Amniotic stem cell (primary cell): ENCODE measurements at places on chromosomes 7 and 10.

GRCh38 chr10:102596506-102596971 lies 47.7 kb upstream of the TRIM8 start:
- no peak for DNase-seq

- DNase-seq = no peak
Measured at GRCh38 chr7:93938293-93938692, 16.8 kb downstream of the GNG11 start.

- no peak for DNase-seq
Measured at GRCh38 chr10:70682920-70683600, 10.8 kb downstream of the ADAMTS14 start.

DNA sequence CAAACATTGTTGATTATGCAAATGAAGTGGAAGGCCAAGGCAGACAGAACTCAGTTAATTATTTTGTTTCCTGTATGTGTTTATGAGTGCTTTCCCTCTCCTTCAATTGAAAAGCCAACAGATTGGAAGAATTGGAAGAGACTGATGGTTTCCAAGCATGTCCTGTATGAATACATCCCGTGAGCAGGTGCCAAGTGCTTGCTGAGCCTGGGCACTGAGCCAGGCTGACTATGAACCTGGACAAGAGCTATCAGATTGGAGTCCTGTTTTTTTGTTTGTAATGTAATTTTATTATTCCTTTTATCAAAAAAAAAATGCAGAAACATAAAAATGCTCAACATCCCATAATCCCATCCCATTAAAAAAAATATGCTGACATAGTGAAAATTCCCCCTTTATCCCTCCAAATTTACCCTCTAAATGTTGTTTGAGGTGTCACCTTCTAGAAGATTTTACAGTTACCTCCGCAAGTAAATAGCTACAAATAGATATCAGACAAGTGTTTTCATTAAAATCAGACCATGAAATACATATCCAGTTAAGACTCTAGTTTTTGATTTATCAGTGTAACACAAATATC lies 449.5 kb downstream of the GRID1 start:
- DNase-seq = no peak

DNA sequence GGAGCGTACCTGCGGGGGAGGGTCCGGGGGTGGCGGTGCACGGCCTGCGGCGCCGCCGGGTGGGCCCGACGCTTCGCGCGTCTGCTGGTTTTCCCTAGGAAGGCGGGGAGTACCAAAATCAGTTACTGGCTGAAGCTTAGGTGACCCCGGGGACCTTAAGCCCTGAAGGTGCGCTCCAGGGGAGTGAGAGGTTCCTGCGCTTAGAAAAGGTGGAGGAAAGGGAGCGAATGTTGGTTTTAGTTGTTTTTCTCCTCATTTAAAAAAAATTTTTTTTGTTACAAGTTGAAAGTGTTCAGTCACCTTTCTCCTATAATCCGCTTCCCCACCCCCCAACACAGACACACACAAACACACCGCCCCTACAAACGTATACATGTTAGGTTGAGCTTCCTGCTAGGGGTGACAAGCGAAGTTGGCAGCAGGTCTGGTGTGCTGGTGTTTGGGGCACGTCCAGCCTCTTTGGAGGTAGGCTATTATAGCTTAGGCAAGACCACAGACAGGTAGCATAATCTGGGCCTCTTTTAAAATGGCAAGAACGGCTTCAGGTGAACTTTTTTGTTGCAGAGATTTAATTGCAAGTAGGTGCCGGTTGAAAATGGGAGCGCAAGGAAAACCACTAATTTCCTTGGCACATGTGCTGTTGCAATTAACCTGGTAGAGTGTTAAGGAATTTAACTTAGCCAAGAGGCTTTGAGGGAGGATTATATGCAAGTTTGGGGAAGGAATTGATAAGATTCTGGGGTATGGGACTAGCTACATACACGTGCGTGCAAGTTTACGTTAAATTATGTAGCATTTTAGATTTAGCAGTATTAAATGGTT lies 945 bp downstream of the ADD3 start:
- DNase-seq = no peak

- no peak for DNase-seq
Measured at GRCh38 chr10:131579251-131580071, 267.9 kb upstream of the TCERG1L start.

- DNase-seq = no peak
Measured at GRCh38 chr10:120827251-120827875, 23.8 kb upstream of the WDR11 start.

DNA sequence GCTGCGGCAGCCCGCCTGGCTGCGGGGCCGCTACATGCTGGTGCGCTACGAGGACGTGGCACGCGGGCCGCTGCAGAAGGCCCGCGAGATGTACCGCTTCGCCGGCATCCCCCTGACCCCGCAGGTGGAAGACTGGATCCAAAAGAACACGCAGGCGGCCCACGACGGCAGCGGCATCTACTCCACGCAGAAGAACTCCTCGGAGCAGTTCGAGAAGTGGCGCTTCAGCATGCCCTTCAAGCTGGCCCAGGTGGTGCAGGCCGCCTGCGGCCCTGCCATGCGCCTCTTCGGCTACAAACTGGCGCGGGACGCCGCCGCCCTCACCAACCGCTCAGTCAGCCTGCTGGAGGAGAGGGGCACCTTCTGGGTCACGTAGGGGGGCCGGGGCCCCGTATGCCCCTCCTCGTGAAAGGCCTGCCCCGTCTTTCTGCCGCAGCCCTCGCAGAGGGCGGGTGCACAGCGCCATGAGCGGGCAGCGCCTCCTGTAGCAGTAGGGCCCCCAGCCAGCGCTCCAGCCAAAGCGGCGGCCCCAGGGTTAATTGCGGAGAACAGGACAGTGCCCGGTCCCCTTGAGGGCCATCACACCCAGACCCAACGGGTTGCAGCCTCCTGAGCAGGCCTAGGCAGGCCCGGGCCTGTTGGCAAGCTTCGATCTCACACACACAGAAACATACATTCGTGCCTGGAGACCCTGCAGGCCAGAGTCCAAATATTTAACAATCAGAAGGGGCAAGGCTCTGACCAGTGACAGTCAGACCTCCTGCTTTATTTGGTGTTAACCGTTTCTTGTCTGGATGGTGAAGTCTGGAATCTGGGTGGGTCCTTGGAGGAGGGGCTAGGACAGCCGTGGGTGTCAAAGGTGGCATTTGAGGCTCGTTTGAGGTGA lies 44.1 kb downstream of the CHST3 start:
- no peak for DNase-seq

DNA sequence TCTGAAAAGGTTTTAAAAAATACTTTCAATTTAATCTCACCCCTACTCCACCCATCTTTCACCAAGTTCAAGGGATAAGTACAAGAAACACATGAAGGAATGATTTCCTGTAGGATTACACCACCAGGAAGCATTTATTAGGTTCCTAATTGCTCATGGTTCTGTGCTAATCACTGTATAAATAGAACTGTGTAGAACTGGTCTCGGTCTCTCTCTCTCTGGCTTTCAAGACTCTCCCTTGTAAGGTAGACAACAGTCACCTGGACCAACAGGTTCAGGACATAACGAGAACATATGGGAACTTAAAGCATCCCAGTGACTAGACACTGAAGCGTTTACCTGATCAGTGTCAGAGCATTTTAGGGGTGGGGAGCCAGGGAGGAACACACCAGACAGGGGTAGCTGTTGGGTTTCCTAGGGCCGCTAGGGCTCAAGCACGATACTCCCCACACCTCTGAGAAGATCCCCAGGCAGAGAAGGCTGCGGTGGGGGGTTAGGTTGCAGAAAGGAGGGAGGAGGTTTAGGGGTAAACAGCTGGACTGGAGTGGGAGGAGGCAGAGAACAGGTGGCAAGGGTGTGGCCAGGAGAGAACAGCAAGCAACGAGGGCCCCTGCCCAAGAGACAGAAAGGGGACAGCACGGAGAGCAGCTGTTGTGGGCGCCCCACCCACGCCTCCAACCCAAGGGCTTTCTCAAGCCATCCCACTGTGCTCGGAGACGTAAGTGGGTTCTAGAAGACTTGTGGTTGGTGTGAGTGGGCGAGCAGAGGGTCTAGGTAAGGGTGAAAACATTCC lies 52.5 kb upstream of the USP6NL start:
- no peak for DNase-seq

DNA sequence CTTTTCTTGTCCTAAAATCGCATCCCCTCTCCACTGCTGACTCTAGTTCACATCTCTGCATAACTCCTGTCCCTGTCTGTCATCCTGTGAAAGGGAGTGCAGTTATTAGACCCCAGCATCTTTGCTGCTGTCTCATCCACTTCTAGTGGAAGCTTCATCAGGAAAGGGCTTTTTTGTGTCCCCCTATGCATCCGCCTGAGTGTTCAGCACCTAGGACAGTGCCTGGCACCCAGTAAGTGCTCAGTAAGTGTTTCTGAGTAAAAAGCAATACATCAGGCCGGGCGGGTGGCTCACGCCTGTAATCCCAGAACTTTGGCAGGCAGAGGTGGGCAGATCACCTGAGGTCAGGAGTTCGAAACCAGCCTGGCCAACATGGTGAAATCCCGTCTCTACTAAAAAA lies 211.8 kb upstream of the FOXK1 start:
- no peak for DNase-seq

DNA sequence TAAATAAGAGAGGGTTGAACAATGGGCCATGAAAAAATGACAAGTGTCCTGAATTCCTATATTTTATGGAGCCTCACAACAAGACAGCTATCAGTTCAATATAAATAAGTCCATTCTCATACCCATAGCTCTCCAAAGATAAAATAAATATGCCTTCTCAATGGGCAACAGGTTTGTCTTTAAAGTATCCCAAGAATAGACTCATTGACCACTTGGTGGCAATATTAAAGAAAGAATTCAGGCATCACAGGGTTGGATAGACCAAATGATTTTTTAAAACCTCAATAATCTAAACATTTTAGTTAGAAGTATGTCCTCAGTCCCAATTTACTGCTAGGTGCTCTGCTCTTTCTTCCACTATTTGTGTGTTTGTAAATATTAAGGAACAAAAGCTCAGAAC lies 165.1 kb upstream of the WNT16 start:
- DNase-seq = no peak

DNA sequence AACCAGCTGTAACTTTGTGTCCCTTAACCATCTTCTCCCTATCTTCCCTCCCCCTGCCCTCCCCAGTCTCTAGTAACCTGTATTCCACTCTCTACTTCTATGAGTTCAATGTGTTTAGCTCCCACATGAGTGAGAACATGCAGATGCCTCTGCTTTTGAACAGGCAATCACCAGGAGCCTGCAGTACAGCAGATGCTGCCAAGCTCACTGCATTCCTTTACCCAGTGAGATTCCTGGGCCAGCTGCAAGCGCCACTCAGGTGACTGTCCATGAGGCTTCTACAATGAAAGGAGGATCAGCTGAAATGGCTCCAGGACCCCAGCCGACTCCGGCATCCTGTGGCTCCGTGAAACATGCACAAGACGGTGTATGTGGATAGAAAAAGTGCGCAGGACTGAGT lies 15.7 kb downstream of the GRID1 start:
- DNase-seq = no peak

GRCh38 chr10:81541517-81541916 lies 333.5 kb upstream of the NRG3 start:
- DNase-seq = no peak

GRCh38 chr7:1103009-1103788 lies 15.3 kb downstream of the GPER1 start:
- no peak for DNase-seq

- DNase-seq = no peak
Measured at GRCh38 chr10:86798025-86798424, 41.6 kb downstream of the BMPR1A start.

DNA sequence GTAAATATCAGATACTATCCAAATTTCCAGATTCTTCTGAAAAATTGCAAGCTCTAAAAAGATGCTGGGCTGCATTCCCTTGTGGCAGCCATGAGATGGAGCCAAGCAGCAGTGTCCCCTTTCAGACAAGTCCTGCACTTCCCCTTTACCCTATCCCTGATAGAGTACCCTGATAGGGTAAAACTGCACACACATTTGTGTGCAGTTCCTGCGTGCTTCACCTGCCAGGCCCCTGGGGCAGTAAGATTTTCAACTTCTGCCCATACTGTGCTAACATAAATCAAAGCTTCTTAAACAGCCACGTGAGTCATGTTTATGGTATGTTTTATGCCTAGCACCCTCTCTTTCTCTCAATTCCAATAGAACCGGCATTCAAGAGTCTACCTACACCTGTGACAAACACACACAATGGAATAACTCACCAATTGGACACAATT lies 52.2 kb downstream of the IFIT5 start:
- no peak for DNase-seq

- DNase-seq = no peak
Measured at GRCh38 chr7:10577866-10578374, 395.8 kb upstream of the PHF14 start.

- DNase-seq = no peak
Measured at GRCh38 chr10:13592306-13592705, 5.5 kb downstream of the PRPF18 start.

GRCh38 chr10:122884166-122884565 lies 4.8 kb upstream of the FAM24B start:
- DNase-seq = no peak

GRCh38 chr7:73668103-73668885 lies 663 bp downstream of the VPS37D start:
- no peak for DNase-seq

DNA sequence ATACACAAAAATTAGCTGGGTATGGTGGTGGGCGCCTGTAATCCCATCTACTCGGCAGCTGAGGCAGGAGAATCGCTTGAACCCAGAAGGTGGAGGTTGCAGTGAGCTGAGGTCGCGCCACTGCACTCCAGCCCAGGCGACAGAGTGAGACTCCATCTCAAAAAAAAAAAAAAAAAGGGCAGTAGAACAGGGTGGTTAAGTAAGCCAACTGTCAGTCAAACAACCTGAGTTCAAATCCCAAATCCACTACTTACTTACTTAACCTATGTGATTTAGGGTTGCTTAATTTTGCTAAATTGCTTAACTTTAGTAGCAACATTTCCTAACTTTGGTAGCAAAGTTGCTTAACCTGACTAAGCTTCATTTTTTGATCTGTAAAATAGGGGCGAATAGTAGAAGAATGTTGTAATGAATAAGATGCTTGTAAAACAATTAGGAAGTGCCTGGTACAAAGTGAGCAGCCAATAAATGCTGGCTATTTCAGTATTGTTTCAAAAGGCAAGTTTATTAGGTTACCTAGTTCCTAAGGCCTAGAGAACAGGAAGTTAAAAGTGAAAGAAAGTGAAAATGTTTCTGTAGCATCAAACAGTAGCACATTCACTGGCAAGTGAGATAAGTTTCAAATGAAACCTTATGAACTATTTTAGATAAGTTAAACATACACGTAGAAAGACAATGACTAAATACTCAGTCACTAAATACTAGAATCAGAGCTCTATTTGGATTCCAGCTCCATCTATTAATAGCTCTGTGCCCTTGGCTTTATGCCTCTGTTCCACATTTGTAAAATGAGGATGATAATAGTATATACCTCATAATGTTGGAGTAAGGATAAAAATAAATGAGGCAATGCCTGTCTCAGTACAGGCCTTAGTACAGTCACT lies 64.3 kb downstream of the HOXA1 start:
- DNase-seq = no peak

- no peak for DNase-seq
Measured at GRCh38 chr7:136938476-136938875, 70.0 kb downstream of the CHRM2 start.
